Stimulated activated CD4-positive, alpha-beta T cell treated with anti-CD3 and anti-CD28 coated beads, Interleukin-12 subunit alpha, Interleukin-12 subunit beta, amount 100 ng/mL, for 24 hours (primary cell): ENCODE measurements at places on chromosomes 7 and 10.

- no peak for DNase-seq
Measured at GRCh38 chr10:109620396-109620795, 302.9 kb downstream of the XPNPEP1 start.

- DNase-seq: no peak
Measured at GRCh38 chr10:69948261-69948660, 104.4 kb upstream of the MACROH2A2 start.

- DNase-seq: no peak
Measured at GRCh38 chr10:3631701-3632330, 153.2 kb downstream of the KLF6 start.

- no peak for DNase-seq
Measured at GRCh38 chr10:101283762-101284100, 54.5 kb upstream of the LBX1 start.

DNA sequence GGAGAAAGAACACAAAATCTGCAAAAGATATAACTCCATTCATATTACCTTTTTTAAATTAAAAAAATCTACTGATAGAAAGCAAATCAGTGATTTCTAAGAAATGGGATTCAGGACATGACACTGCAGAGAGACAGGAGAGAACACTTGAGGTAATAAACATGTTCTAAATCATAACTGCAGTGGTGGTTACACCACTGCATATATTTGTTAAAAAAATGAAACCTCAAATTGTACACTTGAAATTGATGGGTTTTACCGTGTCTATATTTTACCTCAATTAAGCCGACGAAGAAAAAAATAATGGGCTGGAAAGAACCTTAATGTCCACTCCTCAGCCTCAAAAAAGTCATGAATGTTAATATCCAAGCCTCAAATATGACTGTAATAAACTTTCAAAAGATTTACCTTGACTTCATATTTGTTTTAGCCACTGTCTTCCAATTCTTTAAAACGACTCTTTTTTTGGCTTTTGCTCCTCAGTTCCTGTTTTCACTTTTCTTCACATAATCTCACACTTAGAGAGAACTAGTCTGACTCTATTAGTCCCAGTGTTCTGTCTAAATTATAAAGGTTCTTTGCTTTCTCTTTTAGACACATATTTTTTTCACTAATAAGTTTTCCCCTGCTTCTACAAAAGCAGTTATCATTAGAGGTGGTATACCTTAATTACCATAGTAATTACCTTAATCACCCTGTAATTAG is 502.4 kb downstream of the GRM8 start:
- no peak for DNase-seq

GRCh38 chr7:22885797-22886261 is 63.2 kb upstream of the TOMM7 start:
- DNase-seq: peak; percentile 41

- peak; percentile 84 for DNase-seq
Measured at GRCh38 chr10:102461187-102462054, 10.1 kb upstream of the C10orf95 start.

- DNase-seq: no peak
Measured at GRCh38 chr10:12351447-12351846, 2.1 kb downstream of the CAMK1D start.

DNA sequence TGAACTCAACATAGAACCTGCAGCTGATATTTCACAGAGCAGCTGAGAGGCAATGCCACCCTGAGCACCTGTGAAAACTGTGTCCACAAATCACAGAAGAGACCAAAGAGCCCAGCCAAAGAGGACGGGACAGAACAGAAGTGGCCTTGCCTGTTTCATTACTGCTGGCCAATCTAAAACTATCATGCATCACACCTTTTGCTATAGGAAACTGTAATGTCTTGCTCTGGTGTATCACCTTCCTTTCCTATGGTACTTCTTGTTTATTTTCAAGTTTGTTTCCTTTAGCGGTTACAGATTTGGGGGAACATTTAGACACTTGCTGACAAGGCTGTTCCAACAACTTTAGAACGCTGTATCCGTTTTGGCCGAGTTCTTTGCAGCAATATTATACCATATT is 80.3 kb downstream of the PIP4K2A start:
- DNase-seq: no peak

DNA sequence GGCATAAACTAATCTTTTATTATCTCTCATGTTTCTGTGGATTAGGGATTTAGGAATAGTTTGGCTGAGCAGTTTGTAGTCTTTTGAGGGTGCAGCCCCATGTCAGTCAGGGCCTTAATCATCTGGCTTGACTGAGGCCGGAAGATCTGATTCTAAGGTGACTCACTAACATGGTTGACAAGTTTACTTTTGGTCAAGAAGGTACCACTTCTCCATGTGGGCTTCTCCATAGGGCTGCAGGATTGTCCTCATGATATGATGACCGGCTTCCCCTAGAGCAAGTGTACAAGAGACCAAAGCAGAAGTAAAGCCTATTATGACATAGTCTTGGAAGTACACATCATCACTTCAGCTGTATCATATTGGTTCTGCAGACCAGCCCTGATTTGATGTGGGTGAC is 45.9 kb upstream of the OIT3 start:
- no peak for DNase-seq

DNA sequence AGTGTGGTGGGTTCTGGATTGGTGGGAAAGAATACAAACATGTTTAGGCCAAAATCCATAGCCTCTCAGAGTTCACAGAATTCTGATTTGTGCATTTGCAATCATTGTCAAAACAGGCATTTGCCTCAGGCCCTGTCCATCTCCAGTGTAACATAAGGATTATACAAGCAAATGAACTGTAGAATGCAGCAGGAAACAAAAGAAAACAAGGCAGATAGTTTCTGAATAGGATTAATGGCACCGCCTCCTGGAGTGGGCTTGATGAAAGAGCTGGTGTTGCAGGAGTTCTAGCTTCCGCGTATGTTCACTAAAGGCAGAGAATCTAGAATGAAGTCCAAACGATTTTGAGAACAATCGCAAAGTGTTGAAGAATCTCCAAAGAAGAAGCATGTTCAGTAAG is 11.3 kb upstream of the MPP7 start:
- DNase-seq: no peak

DNA sequence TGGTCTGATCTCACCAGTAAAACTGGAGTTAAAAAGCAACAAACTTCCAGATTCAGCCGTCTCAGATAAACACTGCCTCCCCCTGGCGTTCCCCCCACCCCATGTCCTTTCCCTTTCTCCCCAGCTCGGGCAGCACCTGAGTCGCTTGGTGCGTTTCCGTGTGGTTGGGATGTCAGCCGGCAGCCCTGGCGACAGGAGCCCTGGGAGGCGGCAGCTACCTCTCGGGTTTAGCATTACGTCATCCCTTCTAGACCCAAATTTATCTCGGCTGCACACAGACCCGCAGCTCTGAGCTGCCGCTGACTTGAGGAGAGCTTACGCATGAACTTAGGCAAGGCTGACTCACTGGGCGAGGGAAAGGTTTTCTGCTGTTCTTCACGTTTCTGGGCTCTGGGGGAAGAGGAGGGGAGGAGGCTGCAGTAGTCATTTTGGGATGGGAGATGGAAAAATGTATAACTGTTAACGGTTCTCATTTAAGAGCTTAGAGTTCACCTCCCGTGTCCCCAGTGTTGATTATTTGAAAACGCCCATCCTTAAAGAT is 14.4 kb downstream of the MXI1 start:
- DNase-seq: no peak

DNA sequence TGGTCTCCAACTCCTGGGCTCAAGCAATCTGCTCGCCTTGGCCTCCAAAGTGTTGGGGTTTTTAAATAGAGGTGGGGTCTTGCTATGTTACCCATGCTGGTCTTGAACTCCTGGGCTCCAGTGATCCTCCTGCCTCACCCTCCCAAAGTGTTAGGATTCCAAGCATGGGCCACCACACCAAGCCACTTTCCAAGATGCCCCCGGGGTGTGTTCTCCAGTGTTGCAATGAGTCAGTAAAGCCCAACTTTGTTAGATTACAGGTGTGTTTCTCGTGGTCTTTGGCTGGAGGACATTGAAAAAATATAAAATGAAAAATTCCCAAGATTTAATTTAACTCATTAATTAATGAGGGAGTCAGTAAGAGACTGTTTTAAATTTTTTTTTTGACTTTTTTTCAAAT is 29.2 kb downstream of the TACR2 start:
- DNase-seq: no peak

DNA sequence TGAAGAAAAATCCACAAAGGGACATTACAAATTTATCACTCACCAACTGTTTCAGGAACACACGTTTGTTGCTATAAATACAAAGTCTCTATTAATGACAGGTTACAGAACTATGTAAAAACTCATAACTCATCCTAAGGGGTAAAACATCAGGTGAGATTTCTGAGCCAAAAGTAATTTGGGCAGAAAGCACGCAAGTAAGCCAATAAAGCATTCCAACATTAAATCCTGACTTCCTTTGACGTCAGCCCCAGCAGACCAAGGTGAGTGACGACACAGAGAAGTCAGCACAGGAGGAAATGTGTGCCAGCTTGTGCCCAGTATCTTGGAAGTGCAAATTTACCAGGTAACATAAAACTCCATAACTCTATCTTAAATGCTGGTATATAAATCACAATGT is 45.7 kb downstream of the IMMP2L start:
- DNase-seq: no peak

GRCh38 chr7:12801107-12801506 is 113.7 kb downstream of the ARL4A start:
- no peak for DNase-seq

DNA sequence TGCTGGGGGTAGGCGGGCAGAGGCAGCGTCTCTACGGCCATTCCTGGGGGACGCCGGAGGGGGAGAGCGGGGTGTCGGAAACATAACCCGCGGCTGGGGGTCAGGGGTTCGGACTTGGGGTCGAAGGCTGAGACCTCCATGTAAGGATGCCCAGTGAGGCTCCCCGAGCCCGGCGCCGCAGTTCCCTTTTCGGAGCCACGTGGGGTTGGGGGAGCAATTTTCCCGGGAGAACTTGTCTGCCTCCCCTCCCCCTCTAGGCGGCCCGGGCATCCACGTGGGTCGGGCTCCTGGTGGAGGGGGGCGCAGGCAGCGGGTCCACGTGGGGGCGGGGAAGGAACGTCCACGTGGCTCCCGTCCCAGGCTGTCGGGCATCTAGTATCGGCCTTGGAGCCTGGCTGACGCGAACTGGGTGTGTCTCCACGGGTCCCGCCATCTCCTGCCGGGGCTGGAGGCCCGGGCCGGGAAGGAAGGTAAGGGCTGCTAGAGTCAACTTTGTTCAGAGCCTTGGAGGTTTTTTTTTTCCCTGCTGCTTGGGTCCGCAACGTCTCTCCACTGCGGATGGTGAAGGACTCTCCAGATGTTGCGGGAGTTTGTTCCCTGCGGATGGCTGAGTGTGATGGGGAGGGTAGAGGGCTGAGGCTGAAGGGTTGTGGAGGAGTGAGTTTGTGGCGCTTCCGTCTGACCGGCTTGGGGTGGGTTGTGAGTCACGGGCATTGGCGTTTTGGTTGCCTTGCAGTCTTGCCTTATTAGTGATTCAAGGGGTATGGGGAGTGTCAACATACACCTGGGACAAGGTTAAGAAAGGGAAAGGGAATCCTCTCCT is 744 bp downstream of the PPRC1 start:
- DNase-seq: peak; percentile 44

GRCh38 chr7:113790025-113790424 is 128.8 kb downstream of the PPP1R3A start:
- DNase-seq: no peak

- DNase-seq: no peak
Measured at GRCh38 chr10:12975906-12976305, 25.6 kb downstream of the CCDC3 start.

DNA sequence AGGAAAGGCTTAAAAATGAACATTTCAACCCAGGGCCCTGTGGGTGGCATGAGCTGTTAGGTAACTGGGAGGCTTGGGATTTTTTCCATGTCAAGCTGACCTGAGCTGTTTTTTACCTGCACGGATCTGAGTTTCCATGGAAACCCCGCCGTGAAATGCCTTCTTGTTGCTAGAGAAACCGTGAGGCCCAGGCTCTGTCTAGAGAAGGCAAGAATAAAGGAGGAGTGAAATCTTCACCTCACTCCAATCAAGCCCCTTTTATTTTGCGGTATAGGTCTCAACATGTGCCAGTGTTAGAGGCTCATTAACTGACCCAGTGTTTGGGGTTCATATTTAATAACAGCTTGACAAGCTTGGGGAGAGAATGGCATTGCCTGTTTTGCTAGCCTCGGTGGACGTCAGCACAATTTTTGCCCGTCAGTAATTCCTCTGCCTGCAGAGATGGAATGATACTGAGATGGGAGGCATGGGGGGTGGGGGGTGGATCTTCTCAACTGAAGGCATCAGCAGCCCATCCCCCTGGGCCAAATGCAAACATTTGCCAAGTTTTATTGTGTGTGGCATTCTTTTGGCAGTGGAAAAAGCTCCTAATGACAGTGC is 48.9 kb upstream of the PDCD4 start:
- no peak for DNase-seq

DNA sequence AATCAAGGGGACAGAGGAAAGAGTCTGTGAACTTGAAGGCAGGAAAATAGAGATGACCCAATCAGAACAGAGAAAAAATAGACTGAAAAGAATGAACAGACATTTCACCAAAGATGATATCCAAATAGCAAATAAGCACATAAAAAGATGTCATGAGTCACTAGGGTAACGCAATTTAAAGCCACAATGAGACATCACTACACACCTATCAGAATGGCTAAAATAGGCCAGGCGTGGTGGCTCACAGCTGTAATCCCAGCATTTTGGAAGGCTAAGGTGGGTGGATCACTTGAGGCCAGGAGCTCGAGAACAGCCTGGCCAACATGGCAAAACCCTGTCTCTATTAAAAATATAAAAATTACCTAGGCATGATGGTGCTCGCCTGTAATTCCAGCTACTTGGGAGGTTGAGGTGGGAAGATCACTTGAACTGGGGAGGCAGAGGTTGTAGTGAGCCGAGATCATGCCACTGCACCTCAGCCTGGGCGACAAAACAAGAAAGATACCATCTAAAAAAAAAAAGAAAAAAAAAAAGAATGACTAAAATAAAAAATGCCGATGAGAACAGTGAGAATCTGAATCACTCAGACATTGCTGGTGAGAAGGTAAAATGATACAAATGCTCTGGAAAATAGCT is 100.9 kb downstream of the LHPP start:
- no peak for DNase-seq

DNA sequence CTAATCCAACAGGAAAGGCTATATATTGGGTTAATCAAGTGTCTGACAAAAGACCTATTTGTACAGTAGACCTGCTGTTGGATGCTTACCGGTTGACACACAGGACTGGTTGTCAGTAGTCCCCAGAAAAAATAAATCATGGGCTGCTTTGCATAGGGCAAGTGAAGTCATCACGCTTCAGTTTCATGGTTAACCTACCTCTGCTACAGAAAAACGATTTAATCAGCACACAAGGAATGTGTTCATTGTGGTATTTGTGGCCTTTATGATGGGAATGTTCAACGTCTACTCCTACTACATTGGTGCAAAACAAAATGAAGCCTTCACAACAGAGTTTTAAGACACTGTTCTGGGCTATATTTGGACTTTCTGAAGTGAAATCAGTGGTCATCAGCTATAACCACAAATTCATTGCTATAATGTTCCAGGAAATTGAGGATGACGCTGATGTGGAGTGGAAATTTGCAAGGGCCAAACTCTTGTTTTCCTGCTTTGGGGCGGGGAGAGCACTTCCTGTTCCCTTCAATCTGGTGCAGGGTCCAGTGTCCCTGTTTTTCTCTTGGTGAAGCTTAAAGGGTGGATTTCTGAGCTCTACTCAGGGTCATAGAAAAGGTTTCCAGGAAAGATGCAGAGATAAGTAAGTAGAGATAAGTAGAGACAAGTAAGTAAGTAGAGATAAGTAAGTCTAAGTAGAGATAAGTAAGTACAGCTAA is 39.3 kb upstream of the GGCT start:
- no peak for DNase-seq

GRCh38 chr7:29457141-29457561 is 106.5 kb upstream of the PRR15 start:
- no peak for DNase-seq

- no peak for DNase-seq
Measured at GRCh38 chr7:24755541-24756407, 1.5 kb downstream of the GSDME start.

- no peak for DNase-seq
Measured at GRCh38 chr7:16395121-16395520, 26.2 kb downstream of the CRPPA start.
